ENCODE measurements at places on chromosomes 12 and 14. TPM values are rescaled to one million over a fixed set of nuclear protein-coding genes. Genes with fewer than 3 reads are reported as not detected.

DNA sequence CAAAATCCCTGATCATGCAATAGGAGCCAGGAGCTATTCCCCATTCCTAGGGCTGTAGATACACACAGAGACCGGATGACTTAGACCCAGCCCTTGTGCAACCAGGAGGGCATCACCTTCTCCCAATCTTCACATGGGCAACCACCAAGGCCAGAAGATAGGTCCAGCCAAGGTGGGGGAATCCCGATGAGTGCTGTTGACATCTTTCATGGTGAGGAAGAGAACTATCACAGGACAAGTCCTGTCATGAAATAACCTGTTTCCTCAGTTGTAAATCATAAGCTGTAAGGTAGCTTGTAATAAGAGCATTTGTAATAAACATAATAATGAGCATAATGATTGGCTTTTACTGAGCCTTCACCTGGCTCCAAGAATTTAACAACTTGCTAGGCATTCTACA lies 89.5 kb downstream of the GCH1 start:
- no peak for DNase-seq

- DNase-seq: peak; percentile 73
Observed at GRCh38 chr12:25557830-25558436, 4.8 kb upstream of the LMNTD1 start.

DNA sequence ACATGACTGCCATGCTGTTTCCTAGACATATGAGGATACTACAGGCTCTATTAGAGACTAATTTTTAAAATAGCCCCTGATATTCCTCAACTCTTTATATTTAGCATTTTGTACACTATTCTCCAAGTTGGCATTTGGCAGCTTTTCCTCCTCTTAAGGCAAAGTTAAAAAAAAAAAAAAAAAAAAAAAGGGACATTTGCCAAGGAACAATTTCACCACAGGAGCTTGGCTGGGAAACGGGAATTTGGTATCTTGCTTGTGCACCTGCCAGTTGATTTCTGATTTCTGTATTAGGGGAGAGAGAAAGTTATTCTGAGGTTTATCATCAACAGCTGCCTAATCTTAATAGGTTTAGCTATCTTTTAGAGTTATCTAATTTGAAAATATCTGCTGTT lies 87.2 kb downstream of the CAND1 start:
- DNase-seq: no peak

- DNase-seq: no peak
Observed at GRCh38 chr12:117513353-117513752, 151.9 kb upstream of the NOS1 start.

PTGR2 gene
- total RNA-seq: 7.2 TPM
